ENCODE measurements at places on chromosomes 11 and 22. TPM values are rescaled to one million over a fixed set of nuclear protein-coding genes. Genes with fewer than 3 reads are reported as not detected.

BBOX1 gene
- total RNA-seq, result not detected

ALX4 gene
- not detected for total RNA-seq

PHLDB1 gene
- total RNA-seq, result 79.9 TPM

ARHGAP8 gene
- total RNA-seq, result under 0.01 TPM

MSANTD4 gene
- 34.1 TPM for total RNA-seq

SLC22A12 gene
- total RNA-seq, result not detected

ABTB2 gene
- 12.5 TPM for total RNA-seq

JAML gene
- total RNA-seq, result not detected

TEX54 gene
- not detected for total RNA-seq

PTPRJ gene
- total RNA-seq, result 29.5 TPM

RAB39A gene
- total RNA-seq, result not detected

GLYATL1 gene
- total RNA-seq, result not detected

Data from placental pericyte (primary cell).